ENCODE measurements at places on chromosomes 2 and 18. TPM values are rescaled to one million over a fixed set of nuclear protein-coding genes. Genes with fewer than 3 reads are reported as not detected.

AGXT gene
- not detected for total RNA-seq

MSTN gene
- not detected for total RNA-seq

C2orf78 gene
- not detected for total RNA-seq

ATP6V1C2 gene
- 0.14 TPM for total RNA-seq

CNOT9 gene
- total RNA-seq: 44.4 TPM

MC4R gene
- total RNA-seq: not detected

PCARE gene
- not detected for total RNA-seq

CDK15 gene
- not detected for total RNA-seq

CDC42EP3 gene
- total RNA-seq: 34.0 TPM

ELOA2 gene
- total RNA-seq: not detected

HOXD9 gene
- total RNA-seq: 1.7 TPM

PJVK gene
- total RNA-seq: 1.3 TPM

IL1R2 gene
- total RNA-seq: 0.97 TPM

SLC9A2 gene
- total RNA-seq: 3.4 TPM

DSC2 gene
- 0.94 TPM for total RNA-seq

RAB31 gene
- 28.4 TPM for total RNA-seq

FAM161A gene
- total RNA-seq: 8.2 TPM

HOXD11 gene
- 7.5 TPM for total RNA-seq

RTP5 gene
- not detected for total RNA-seq

REG3G gene
- total RNA-seq: not detected

MLPH gene
- 251 TPM for total RNA-seq

EMX1 gene
- total RNA-seq: not detected

ACOXL gene
- total RNA-seq: not detected

PLA2R1 gene
- 1.7 TPM for total RNA-seq

CAPN14 gene
- 0.07 TPM for total RNA-seq

NCKAP5 gene
- total RNA-seq: 0.92 TPM

SIX2 gene
- total RNA-seq: 0.10 TPM

TRPM8 gene
- total RNA-seq: 0.42 TPM
